ENCODE measurements at places on chromosomes 5 and 9. TPM values are rescaled to one million over a fixed set of nuclear protein-coding genes. Genes with fewer than 3 reads are reported as not detected.

GRCh38 chr9:107520186-107520585 is 30.6 kb upstream of the KLF4 start:
- H3K27ac ChIP-seq, result no peak overlapping the region
- no peaks in the 10 kb centered on the region for H3K36me3 ChIP-seq
- H3K27me3 ChIP-seq, result peaks cover 68% of the 10 kb centered on the region
- no peak for DNase-seq
- no peak overlapping the region for H3K4me3 ChIP-seq

DNA sequence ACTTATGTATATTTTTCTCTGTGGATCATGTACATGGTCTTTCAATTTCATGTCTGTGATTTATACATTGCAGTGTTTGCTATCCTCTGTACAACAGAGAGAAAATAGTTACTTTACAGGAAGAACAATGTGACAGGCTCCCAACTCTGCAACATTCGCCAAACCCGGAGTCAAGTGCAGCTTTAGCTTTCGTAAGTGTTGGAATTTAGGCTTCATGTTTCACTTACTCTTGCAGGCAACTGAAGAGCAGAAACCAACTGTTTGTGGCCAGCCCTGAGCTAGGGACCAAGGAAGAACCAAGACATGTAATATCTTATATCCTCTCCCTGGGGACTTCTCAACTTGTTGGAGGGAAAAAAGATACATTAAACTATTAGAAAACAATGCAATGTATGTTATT is 147.9 kb downstream of the C5orf15 start:
- DNase-seq, result no peak
- peaks cover 13% of the 10 kb centered on the region for H3K4me1 ChIP-seq
- H3K27me3 ChIP-seq, result peaks cover 48% of the 10 kb centered on the region
- H3K36me3 ChIP-seq, result no peaks in the 10 kb centered on the region
- H3K4me3 ChIP-seq, result no peak overlapping the region

GRCh38 chr5:154498591-154498990 is 20.6 kb upstream of the HAND1 start:
- H3K4me3 ChIP-seq, result no peak overlapping the region
- DNase-seq, result no peak
- H3K36me3 ChIP-seq, result no peaks in the 10 kb centered on the region
- no peak overlapping the region for H3K27ac ChIP-seq
- H3K4me1 ChIP-seq, result no peaks in the 10 kb centered on the region

GRCh38 chr5:128927644-128928043 is 37.6 kb upstream of the SLC27A6 start:
- no peaks in the 10 kb centered on the region for H3K27me3 ChIP-seq
- no peaks in the 10 kb centered on the region for H3K4me1 ChIP-seq
- H3K27ac ChIP-seq, result no peak overlapping the region
- DNase-seq, result no peak

DNA sequence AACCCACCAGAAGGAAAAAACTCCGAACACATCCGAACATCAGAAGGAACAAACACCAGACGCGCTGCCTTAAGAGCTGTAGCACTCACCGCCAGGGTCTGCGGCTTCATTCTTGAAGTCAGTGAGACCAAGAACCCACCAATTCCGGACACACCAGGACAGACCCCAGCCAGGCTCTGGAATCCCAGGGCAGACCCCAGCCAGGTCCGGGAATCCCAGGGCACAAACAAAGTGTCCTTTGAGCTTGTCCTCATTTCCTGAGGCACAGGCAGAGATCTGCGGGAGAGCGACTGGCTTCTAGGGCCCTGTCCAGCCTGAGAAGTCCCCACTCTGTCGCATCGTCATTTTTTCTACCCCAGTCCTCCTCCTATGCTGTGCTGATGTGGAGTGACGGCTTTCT is 461.1 kb downstream of the ACTL7B start:
- no peaks in the 10 kb centered on the region for H3K4me1 ChIP-seq
- no peaks in the 10 kb centered on the region for H3K36me3 ChIP-seq
- H3K27me3 ChIP-seq, result peaks cover 12% of the 10 kb centered on the region
- H3K27ac ChIP-seq, result no peak overlapping the region
- no peak for DNase-seq
- H3K4me3 ChIP-seq, result no peak overlapping the region

- H3K4me1 ChIP-seq, result no peaks in the 10 kb centered on the region
- H3K27ac ChIP-seq, result no peak overlapping the region
- H3K27me3 ChIP-seq, result no peaks in the 10 kb centered on the region
- no peaks in the 10 kb centered on the region for H3K36me3 ChIP-seq
Measured at GRCh38 chr9:17750269-17750668, 171.4 kb downstream of the SH3GL2 start.

DNA sequence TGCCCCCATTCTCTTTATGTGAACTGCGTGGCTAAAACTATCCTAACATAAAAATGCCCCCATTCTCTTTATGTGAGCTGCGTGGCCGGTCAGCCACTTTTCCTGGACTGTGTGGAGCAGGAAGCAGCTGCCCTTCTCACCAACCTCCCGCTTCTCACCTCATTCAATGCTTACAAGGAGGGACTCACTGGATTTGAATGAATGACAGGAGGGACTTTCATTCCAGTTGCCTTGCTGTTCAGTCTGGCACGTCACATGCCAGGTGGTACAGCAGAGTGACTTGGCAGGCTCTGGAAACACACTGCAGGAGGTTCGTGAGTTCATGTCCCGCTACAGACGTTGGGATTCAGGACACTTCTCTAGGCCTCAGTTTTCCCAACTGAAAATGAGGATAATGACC is 60.2 kb upstream of the NFIL3 start:
- H3K27me3 ChIP-seq, result peaks cover 1% of the 10 kb centered on the region
- no peaks in the 10 kb centered on the region for H3K36me3 ChIP-seq
- H3K27ac ChIP-seq, result no peak overlapping the region
- DNase-seq, result no peak

DNA sequence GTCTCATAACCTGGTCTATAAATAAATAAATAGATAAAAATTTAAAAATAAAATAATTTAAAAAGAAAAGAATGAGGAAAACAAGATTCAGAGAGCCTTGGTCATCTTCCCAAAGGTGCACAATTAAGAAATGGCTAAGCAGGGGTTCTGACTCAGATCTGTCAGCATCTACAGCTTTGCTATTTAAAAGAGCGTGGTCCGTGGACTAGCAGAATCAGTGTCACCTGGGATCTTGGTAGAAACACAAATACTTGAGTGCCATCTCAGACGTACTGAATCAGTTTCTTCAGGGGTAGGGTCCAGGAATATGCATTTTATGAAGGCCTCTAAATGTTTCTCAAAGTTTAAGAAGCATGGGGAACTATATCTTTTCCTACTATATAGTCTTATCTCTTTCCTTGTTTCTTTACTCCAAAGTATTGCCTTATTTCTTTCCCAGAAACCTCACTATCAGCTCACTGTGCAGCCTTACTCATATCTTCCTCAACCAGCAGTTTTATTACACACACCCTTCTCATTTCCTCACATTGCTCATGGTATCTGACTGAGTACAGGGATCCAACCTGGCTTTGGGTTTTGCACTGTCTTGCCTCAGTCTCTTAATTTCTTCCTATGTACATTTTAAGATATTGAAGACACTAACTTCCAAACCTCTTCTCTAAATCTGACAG is 58.6 kb downstream of the TMC1 start:
- H3K36me3 ChIP-seq, result peaks cover 1% of the 10 kb centered on the region
- H3K4me3 ChIP-seq, result no peak overlapping the region
- DNase-seq, result no peak
- no peaks in the 10 kb centered on the region for H3K27me3 ChIP-seq
- H3K4me1 ChIP-seq, result peaks cover 3% of the 10 kb centered on the region

GRCh38 chr5:93417490-93417889 is 163.5 kb downstream of the NR2F1-AS1 start:
- no peak overlapping the region for H3K4me3 ChIP-seq
- no peak for DNase-seq
- peaks cover 2% of the 10 kb centered on the region for H3K4me1 ChIP-seq
- H3K27me3 ChIP-seq, result no peaks in the 10 kb centered on the region
- H3K27ac ChIP-seq, result no peak overlapping the region

DNA sequence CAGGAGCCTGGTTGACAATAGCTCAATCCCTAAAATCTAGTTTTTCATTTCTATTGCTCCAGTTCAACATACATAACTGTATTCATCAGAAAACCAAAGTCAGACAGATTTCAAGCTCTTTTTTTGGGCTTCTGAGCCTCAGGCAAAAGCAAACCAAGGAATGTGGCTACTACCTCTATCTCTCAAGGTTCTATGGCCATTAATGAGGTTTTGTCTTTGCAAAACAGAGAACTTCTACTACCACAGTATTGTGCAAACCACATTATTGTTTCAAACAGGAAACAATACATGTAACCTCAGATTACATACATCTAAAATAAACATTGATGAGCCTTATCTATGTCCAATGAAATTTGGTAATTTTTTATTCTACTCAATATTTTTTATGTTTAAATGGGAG is 35.5 kb upstream of the FTMT start:
- H3K4me3 ChIP-seq, result no peak overlapping the region
- H3K4me1 ChIP-seq, result no peaks in the 10 kb centered on the region
- no peak overlapping the region for H3K27ac ChIP-seq
- no peaks in the 10 kb centered on the region for H3K27me3 ChIP-seq
- H3K36me3 ChIP-seq, result no peaks in the 10 kb centered on the region

DNA sequence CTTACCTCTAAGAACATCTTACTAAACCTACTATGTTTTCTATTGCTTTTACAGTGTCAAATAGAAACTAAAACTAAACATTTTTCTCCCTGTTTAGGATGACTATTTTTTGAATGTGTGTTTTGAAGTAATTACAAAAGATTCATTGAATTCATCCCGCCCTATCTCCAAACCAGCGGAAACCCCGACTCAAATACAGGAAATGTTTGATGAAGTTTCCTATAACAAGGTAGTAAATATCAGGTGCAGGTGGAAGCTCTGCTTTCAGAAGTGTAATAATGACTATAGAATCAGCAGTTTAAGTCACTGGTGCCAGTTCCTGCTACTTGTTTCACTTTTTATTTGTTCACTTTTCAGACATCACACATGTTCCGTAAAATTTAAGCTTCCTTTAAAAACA is 20.0 kb downstream of the ERAP2 start:
- no peak overlapping the region for H3K4me3 ChIP-seq
- no peaks in the 10 kb centered on the region for H3K27me3 ChIP-seq
- no peak overlapping the region for H3K27ac ChIP-seq

Gene MAMDC2
- total RNA-seq, result 0.60 TPM

Gene WDR31
- 5.1 TPM for total RNA-seq

Gene MYO10
- 88.0 TPM for total RNA-seq

Gene CMYA5
- 1.1 TPM for total RNA-seq

Gene NOXA1
- total RNA-seq, result 15.3 TPM

Gene TIFAB
- total RNA-seq, result not detected

Gene CCL27
- total RNA-seq, result 0.67 TPM

Gene KIAA1191
- 109 TPM for total RNA-seq

Gene FOCAD
- 65.6 TPM for total RNA-seq

Gene CTSV
- 10.5 TPM for total RNA-seq

Gene OGN
- not detected for total RNA-seq
